NCI-H1092 (cell line): ENCODE measurements at places on chromosomes 16 and 17.

GRCh38 chr17:66032082-66032712, 159.7 kb downstream of the CEP112 start:
- no peak for DNase-seq

GRCh38 chr17:18109935-18110485, 1.5 kb downstream of the MYO15A start:
- no peak for DNase-seq

- no peak for DNase-seq
Measured at GRCh38 chr17:14875557-14876412, 389.3 kb downstream of the PMP22 start.

DNA sequence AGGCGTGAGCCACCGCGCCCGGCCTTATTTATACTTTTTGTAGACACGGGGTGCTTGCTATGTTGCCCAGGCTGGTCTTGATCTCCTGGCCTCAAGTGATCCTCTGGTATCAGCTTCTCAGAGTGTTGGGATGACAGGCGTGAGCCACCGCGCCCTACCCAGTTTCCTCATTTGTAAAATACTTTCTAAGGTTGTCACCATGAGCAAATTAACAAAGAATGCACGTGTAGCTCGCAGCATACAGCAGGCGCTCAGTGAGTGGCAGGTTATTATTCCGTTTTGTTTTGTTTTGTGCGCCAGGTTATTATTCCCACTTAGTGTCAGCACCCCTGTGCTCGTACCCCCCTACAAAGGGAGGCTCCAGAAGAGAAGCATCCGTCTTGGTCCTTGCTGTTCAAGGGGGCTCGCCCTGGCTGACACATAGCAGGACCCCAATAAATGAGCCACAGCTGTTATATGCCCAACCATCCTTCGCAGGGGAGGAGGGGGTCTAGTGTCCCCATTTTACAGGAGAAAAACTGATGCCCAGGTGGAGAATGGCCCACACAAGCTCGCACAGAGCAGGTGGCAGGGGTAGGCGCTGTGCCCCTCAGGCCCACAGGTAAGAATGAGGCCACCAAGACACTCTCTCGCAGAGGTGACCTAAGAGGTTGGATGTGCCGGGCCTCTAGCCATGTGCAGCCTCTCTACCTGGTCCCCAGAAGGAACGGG, 686 bp upstream of the MIEF2 start:
- no peak for DNase-seq

- DNase-seq: no peak
Measured at GRCh38 chr17:35161281-35161761, 13.7 kb downstream of the UNC45B start.

- no peak for DNase-seq
Measured at GRCh38 chr17:30761060-30761459, 63.4 kb downstream of the CRLF3 start.

- DNase-seq: no peak
Measured at GRCh38 chr17:3318336-3318735, 20.2 kb upstream of the OR3A1 start.

- no peak for DNase-seq
Measured at GRCh38 chr16:57564571-57565270, 22.3 kb downstream of the ADGRG5 start.

- DNase-seq: no peak
Measured at GRCh38 chr17:73480740-73481139, 163.5 kb downstream of the SDK2 start.

DNA sequence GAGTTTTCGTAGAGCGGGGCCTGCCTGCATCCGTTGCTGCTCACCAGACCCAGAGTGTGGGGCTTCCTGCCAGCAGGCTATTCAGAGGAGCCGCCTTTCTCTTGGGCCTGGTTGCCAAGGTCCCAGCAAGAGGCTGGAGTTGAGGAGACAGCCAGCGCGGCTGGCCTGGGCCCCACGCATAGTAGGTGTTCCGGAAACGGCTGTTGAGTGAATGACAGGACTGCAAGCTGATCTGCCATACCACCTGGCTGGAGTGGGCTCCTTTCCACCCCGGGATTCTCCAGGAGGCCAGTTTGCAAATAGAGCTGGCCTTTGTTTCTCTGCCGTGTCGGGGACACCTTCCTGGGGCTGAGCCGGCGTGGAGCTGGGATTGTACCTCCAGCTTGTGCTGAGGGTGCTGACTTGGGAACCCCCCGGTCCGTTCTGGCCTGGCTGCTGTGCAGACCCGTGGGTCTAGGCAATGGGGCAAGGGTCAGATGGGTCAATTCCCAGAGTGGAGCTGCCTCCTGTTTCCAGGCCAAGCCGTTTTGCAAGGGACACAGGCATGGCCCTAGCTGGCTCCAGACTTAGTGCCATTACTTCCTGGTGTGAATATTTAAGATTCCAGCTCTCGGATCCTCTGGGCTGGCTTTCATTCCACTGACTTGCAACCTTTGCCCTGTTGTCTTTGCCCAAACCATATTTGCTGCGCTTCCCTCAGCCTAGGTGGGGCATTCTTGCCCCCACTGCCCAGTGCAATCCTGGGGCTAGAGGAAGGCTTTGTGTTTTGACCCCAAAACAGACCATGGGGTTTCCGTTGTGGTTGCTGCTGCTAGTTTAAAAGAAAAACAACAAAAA, 68.8 kb downstream of the CMIP start:
- no peak for DNase-seq

GRCh38 chr16:70331588-70332358, 14.9 kb upstream of the DDX19A start:
- DNase-seq: no peak

DNA sequence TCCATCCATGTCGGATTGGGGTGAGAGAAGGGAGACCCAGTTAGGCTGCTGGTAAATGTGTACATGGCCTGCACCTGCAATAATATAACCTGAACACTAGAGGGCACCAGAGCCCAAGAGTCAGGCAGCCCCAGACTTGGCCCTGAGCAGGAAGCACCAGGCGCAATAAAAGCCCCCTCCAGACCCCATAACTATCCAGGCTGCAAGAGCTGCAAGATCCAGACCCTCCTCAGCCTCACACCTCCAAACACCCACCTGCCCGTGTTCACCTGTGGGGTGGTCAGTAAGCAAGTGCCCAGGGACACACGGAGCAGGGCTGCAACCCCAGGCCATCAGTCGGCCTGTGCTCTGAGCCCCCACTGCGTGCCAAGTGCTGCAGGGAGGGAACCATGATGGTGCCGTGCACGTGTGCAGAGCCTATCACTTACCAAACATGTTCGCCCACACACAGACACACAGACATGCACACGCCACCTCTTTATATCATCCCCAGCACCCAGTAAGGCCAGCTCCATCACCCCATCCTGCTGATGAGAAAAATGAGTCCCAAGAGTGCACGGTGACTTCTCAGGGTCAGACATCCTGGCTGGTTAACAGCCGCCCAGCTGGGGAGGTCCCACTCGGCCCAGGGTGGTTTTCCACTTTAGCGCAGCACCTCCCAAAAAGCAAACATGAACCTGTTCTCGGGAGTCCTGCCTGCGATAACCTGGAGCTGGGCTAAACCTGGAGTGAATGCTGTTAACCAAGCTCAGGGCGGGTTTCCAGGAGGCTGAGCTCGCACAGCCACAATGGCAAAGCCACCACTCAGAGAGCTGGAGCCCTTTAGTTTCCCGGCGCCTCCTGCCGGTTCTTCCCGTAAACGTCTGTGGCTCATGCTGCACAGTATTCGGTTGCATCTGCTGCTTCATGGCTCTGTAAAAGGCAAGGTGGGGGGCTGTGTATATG, 439.8 kb downstream of the SOX9 start:
- peak; percentile 42 for DNase-seq

DNA sequence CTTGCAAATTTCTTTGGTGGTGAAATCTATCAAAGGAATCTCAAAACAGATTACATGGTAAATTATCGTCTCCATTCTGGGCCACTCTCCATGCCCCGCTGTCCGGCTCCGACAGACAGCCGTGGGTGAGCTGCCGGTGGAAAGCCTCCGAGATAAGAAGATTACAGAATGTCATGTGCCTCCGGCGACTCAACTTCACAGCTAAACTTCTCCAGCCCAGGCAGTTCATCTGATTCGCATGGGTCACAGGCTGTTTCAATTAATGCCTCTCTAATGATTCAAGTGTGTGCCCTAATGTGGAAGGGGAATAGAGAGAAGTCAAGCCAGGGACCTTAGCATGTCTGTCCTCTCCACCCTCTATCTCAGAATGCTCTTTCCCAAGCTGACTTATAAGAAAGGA, 520.8 kb upstream of the ZFHX3 start:
- DNase-seq: no peak

DNA sequence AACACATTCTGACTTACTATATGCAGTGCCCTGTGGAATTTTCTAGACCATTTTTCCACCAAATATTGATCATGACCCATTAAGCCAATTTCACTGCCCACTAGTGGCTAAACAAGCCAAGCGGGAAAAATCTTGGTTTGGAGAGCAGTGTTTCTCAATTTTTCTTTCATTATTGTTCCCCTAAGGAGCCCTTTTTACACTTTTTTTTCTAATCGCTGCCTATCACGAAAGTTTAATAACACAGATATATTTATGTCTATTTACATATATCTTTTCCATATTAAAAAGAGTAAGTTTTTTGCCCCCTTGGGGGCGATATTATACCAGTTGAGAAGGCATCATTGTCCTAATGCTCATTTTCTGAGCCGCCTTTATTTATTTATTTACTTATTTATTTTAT, 10.8 kb upstream of the TLCD3B start:
- DNase-seq: no peak

DNA sequence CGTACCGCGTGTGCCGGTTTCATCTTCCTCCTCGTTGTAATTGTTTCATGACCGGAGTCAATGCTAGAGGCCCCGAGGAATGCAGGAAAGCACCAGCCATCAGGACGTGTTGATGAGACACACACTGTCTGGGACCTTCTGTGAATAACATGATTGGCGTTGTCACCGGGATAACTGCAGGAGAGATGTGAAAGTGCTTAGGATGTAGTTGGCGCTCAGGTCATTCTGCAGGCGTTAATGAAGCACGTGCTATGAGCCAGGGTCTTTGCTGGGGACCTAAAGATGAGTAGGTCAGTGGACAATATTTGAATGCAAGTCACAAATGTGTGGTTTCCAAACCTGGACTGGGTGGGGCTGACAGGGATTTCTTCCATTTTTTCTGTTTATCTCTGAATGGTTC, 181.6 kb upstream of the HSBP1 start:
- no peak for DNase-seq
